ENCODE measurements at places on chromosomes 13 and 19.

- DNase-seq, result no peak
These were observed 9.5 kb downstream of the EML2 start for GRCh38 chr19:45629704-45630103.

DNA sequence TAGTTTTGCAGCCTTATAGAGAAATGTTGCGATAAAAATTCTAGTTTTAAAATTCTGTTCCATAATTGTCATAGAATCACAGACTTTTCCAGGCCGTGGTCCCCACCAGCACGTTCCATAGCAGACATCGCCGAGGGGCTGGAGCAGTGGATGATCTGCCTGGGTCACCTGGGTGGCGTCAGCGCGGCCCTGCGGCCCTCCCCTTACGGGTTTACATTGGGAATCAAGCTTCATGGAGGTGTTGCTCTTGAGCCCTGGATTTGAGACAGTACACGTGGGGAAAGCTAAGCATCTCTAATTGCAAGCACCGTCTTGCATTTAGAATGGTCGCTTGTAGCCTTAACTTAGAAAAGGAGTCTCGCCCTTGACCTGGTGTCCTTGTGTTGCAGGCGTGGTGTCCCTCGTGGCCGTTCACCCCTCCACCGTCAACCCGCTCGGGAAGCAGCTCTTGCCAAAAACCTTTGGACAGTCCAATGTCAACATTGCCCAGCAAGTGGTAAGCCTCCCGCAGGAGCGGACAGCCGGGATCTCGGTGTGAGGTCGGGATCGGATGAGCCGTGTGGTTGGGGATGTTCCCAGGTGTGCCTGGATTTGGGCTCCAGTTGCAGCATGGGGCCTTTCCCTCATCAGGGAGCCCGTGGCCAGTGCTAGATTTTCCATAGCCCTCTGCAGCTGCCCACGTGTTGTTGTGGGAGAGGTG lies 35.1 kb downstream of the ATP4B start:
- DNase-seq, result no peak

DNA sequence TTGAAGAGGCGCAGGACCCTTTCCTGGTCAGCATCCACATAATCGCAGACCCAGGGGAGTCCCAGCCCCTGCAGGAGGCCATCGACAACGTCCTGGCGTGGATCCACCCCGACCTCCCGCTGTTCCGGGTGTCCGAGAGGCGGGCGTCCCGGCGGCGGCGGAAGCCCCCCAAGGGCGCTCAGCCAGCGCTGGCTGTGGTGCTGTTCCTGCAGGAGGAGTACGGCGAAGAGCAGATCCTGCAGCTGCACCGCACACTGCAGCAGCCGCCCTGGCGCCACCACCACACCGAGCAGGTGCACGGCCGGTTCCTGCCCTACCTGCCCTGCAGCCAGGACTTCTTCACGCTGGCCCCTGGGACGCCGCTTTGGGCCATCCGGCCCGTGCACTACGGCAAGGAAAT lies 29.3 kb downstream of the FAM124A start:
- no peak for DNase-seq

GRCh38 chr19:13055213-13056051 lies 47.2 kb downstream of the LYL1 start:
- DNase-seq, result peak; percentile 98

- DNase-seq, result no peak
These were observed 3.4 kb upstream of the LAMP1 start for GRCh38 chr13:113293686-113294085.

DNA sequence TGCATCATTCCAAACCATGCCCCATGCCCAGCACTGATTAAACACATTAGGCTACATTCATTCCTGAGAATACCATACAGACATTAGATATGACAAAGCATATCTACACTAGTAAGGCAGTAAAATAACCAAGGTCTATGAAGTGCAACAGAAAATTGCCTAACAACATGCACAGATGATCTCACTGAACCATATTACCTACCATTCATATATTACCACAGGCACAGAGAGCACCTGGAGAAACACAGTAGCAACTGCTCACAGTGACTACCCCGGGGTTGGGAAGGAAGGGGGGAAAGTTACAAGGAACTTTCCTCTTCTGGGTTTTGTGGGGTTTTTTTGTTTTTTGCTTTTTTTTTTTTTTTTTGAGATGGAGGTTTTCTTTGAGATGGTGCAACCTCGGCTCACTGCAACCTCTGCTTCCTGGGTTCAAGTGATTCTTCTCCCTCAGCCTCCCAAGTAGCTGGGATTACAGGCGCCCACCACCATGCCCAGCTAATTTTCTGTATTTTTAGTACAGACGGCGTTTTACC lies 669.6 kb downstream of the UQCRFS1 start:
- DNase-seq, result no peak

- peak; percentile 22 for DNase-seq
These were observed 123.8 kb downstream of the NDFIP2 start for GRCh38 chr13:79604752-79605151.

DNA sequence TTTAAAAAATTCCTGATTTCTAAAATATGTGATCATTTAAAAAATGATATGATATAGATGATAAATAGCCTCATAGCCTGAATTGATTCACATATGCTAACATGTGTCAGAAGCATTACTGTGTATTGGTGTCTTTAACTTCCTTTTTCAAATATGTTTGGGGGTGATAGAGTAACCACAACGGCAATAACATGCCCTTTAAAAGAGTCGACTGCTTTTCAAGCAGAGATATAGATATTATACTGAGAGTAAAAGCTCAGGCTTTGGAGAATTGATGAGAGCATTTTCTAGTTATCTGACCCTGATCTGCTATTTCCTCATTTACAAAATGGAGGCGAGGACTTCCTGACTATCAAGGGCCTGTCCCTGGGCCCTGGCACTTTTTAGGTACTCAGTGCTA lies 260.5 kb downstream of the DCT start:
- DNase-seq, result no peak

DNA sequence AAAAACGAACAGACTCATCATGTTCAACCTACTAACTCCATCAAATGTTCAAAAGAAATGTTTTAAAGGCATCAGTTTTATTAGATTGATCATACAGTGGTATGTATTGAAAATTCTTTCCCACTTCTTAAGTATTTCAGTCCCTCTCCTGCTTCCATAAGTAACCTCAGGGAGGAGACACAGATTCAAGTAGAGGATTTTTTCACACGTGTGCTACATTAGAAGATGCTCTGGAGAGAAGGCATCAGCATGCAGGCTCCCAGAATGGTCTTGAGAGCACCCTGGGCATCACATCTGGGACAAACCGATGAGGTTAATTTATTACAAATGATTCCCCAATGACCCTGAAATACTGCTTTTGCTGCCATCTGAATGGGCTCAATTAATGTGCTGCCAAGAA lies 3.6 kb downstream of the GPR12 start:
- no peak for DNase-seq

DNA sequence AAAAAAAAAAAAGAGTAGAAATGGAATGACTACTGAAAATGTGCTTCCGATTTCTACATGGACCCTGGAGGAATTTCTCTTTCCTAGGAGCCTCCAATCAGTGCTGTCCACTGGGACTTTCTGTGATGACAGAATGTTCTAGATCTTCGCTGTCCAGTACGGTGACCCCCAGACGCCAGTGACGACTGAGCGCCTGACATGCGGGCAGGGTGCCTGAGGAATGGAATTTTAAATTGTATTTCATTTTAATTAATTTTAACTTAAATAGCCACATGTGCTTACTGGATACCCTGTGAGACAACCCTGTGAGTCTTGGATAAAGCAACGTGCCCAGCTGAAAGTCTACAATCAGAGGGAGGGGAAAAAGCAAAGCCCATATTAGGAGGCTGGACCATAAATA lies 4.1 kb upstream of the TLE6 start:
- peak; percentile 55 for DNase-seq

DNA sequence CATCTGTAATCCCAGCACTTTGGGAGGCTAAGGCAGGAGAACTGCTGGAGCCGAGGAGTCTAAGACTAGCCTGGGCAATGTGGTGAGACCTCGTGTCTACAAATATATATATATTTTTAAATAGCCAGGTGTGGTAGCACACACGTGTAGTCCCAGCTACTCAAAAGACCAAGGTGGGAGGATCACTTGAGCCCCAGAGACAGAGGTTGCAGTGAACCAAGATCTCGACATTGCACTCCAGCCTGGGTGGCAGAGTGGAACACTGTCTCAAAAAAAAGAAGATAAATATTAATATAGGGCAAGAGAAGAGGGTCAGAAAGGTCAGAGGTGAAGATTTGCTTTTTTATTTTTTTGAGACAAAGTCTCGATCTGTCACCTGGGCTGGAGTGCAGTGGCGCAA lies 5.5 kb upstream of the MRPL4 start:
- no peak for DNase-seq

- DNase-seq, result no peak
These were observed 15.3 kb downstream of the DYRK1B start for GRCh38 chr19:39818626-39819097.

GRCh38 chr19:19732579-19733501 lies at the start of gene ZNF14:
ZNF14 (minus strand) TSS chr19:19733112; CDS start chr19:19732958, 154 bp downstream.
- DNase-seq, result peak; percentile 96

DNA sequence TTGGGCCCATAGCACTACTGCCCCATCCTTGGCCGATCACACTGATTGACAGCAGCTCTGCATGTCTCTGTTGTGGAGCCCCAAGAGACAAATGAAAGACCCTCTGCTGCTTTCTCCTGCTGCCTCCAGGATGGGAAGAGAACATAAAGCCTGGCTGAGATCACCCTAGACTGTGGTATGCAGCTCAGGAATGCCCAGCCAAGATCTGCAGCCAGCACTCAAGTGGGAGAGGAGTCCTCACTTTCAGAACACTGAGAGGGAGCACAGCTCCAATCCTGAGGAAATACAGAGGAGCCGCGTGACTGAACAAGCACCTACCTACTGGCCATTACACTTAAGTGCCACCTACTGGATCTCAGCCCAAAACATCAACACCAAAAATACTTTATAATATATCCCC lies 203.0 kb downstream of the POSTN start:
- DNase-seq, result no peak

DNA sequence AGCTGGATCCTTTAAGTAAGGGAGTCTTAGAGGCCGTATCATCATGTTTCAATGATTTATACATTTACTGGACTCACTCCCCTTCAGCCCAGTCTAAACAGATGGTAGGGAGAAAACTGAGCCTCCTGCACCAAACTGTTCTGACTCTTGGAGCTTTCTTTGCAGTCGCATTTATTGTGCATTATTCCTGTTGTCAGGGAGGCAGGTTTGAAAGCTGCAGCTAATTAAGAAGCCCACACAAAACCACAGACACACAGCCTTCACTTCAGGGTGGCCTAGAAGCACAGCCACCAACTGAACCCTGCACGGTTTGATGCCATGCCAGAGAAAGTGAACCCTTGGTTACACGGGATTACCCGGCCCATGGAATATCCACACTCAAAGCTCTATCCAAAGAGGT lies 911.0 kb downstream of the UQCRFS1 start:
- no peak for DNase-seq

DNA sequence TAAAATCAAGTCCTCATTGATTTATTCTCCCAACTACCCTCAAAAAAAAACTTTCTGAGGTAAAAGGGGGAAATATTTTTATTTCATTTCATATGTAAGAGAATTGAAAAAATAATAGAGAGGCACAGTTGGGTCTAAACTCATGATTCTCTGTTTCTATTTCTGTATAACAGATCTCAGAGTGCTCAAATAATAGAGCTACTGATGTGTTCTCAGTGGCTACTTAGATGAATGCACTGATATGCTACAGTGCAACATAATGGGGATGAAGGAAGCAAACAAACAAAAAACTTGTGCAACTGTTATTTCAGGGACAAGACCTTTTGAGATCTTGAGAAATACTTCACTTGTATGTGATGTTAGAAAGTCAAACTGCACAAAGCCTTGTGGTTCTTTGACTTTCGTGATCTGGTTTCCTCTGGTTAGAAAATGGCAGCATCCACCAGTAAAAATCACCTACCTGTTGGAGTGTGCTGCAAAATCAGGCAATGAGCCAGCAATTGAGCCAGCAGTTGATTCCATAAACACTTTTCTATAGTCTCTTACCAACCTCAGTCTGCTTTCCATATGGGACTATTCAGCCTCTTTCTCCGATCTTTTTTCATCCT lies 9.7 kb upstream of the DACH1 start:
- no peak for DNase-seq

DNA sequence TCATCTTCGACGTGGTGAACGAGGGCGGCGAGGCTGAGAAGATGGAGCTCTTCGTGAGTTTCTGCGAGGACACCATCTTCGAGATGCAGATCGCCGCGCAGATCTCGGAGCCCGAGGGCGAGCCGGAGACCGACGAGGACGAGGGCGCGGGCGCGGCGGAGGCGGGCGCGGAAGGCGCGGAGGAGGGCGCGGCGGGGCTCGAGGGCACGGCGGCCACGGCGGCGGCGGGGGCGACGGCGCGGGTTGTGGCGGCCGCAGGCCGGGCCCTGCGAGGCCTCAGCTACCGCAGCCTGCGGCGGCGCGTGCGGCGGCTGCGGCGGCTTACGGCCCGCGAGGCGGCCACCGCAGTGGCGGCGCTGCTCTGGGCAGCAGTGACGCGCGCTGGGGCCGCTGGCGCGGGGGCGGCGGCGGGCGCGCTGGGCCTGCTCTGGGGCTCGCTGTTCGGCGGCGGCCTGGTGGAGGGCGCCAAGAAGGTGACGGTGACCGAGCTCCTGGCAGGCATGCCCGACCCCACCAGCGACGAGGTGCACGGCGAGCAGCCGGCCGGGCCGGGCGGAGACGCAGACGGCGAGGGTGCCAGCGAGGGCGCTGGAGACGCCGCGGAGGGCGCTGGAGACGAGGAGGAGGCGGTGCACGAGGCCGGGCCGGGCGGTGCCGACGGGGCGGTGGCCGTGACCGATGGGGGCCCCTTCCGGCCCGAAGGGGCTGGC lies 52.6 kb downstream of the MAP4K1 start:
- no peak for DNase-seq

DNA sequence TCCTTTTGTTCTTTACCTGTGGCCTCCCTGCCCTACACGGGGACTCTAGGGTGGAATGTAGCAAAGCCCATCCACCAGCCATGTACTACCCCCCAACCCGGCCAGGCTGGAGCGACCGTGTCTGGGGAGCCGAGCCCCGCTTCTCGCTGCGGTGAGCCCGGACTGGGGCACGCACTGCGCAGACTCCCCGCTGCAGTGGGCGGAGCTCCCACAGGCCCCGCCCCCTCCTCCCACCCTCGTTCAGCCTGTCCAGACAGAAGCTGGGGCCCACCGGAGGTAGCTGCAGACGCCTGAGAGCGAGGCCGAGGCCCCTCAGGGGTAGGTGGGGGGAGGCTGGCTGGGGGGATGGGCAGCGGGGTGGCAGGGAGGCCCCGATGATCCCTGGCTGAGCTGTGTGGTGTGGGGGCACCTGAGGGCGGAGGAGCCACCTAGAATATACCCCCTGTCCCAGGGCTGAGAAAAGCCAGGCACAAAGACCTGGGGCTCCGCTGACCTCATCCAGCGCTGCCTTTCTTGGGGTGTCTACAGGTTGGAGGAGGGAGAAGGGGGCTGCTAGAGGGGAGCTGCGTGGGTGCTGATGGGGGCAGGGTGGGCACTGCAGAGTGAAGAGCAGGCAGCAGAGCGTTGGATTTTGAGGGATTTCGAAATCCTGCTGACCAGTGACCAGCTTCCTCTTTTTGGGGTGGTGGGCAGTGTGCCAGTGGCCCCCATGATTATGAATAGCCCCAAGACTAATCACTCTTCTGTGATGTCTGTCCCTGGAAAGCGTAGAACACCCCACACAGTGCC lies 17.3 kb downstream of the PLD3 start:
- peak; percentile 84 for DNase-seq
